ENCODE measurements at places on chromosomes 3 and 15.

GRCh38 chr3:185659942-185660921 lies 74.1 kb downstream of the SENP2 start:
- peak; percentile 86 for DNase-seq

DNA sequence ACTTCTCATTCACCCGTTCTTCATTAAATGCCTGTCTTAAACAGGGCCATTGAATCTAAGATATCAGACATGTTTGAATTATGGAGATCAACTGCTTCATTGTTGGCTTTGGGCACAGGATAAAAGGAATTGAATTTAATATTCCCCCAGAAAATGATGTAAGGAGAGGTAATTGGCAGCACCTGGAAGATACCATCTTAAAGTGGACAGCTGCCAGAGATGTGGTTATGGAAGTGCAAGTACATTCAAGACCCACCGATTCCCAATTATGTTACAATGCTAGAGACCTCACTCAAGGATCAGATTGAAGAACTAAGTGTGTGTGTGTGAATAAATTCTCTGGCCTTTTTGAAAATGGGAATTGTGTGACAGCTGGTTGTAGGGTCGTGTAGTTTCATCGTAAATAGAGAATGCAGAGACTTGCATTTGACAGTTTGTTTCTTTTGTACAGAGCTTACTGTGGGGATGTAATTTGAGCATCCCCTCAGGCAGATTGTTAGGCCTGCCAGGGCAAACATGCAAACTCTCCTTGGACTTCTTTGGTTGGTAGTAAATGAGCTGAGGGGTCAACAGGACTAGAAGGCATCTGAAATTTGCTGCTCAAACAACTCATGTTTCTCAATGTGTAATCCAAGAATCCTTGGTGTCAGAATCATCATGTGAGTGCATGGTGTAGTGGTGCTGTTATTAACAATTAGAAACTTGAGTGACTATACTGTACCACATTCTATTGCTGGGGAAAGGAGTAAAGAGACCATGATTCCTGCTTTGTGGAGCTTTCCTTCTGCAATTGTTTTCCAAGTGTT lies 359.2 kb upstream of the THRB start:
- DNase-seq, result no peak

DNA sequence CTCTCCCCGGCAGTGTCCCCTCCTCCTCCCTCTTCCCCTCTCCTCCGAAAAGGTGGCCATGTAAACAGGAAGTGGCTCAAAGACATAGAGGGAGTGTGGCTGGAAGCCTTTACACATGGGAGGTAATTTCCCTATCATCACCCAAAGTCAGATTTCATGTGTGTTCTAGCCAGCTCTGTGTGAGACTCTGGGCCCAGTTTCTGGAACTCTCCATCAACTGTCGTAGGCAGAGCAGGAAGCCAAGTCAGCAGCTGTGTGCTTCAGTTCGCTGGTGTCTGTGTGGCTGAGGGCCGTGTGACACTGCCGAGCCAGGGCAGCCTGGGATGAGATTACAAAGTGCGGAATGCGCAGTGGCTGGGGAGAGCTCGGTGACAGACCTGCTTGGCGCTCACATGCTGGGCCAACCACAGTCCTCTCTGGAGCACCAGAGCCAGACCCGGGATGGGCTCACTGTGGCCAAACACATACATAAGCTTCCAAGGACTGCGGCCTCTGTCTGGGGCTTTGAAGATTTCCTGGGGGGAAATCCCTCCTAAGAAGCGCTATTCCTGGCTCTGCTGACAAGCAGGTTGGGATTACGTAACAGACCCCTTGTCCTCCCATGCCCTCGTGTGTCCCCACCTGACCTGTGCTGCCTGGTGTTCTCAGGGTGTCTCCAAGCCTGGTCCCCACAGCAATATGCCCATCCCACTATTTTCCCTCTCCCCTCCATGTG lies 50.7 kb downstream of the UMPS start:
- DNase-seq, result no peak

DNA sequence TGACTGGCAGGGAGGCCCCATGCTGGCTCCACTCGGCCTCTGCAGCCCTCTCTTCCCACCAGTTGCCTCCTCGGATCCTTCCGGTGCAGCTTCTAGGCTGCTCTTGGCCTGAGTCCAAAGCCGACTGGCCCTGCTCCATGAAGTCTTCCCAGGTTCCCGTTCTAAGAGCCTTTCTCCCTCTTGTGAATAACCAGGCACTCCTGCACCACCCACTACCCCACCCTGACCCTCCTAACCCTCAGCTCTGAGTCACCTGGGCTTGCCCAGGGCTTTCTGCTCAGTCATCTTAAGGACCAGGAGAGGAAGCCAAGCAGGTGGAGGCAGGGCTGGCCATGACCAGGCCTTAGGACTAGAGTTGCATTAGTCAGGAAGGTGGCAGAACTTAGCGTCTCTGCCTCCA lies 28.1 kb upstream of the CNBP start:
- DNase-seq, result peak; percentile 24

DNA sequence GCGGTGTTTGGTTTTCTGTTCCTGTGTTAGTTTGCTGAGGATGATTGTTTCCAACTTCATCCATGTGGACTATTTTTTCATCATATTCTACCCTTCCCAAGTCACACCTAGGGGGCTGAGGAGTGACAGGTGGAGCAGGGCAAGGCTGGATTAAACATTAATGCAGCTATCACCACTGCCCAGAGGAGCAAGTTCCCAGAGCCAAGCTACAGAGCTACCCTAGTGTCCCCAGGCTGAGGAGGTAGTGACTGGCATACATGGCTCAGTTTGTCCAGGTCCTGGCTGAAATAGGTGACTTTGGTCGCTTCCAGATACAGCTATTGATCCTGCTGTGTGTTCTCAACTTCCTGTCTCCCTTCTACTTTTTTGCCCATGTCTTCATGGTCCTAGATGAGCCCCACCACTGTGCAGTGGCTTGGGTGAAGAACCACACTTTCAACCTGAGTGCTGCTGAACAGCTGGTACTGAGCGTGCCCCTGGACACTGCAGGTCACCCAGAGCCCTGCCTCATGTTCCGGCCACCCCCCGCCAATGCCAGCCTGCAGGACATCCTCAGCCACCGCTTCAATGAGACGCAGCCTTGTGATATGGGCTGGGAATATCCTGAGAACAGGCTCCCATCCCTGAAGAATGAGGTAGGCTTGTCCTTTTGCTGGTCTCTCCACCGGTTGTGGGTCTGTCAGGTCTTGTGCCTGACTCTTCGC lies at the start of gene SLC22A13:
SLC22A13 (plus strand) TSS at position 209 of the 704 bp plus-strand sequence; CDS start at position 258, 49 bp downstream.
- no peak for DNase-seq
